ENCODE measurements at places on chromosomes 1 and 21.

GRCh38 chr21:26965907-26966581 lies 844 bp downstream of the ADAMTS5 start:
- peak; percentile 31 for DNase-seq

GRCh38 chr1:4270651-4271337 lies 370.7 kb upstream of the C1orf174 start:
- no peak for DNase-seq

GRCh38 chr1:69649383-69649990 lies 81.8 kb downstream of the LRRC7 start:
- peak; percentile 59 for DNase-seq

DNA sequence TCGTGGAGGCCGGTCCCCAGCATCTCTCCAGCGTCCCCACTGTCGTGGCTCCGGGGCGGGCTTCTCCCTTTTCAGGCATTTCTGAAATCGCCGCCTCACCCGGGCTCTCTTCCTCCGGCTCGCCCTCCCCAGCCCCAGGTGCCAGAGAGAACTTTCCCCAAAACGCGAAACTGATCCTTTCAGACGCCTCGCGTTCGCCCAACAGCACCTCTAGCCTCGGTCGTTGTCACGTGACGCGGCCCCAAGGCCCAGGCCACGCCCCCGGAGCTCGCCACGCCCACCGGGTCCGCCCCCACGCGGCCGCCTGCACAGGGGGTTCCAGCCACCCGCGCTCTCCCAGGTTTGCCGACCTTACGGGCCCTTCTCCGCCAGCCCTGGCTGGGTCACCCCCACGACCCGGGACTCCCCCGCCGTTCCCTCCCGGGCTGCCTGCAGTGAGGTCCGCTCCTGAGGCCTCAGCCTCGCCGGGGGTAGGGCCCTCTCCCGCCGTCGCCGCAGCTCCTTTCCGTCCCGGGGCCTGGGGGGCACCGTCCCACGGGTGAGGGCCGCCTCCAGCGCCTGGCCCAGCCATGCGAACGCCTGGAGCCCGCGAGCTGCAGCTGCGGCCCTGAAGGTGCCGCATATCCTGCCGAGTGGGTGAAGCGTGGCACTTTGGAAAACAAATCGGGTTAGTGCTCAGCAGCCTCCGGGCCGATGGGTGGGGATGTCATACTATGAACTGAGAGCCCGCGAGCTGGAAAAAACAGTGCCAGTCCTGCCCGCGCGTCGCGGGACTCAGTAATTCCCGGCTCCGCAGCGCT lies 21.0 kb downstream of the H3-3A start:
- peak; percentile 94 for DNase-seq

- DNase-seq: no peak
These were observed 25.0 kb downstream of the SRSF4 start for GRCh38 chr1:29156543-29157268.
